Stimulated activated CD8-positive, alpha-beta memory T cell treated with anti-CD3 and anti-CD28 coated beads, Interleukin-4, amount 100 ng/mL, for 1 hour (primary cell): ENCODE measurements at places on chromosomes 1 and 21.

GRCh38 chr21:41068967-41069642 is 98.9 kb upstream of the BACE2 start:
- peak; percentile 4 for DNase-seq

GRCh38 chr1:167128261-167129227 is 34.7 kb downstream of the STYXL2 start:
- DNase-seq: no peak

DNA sequence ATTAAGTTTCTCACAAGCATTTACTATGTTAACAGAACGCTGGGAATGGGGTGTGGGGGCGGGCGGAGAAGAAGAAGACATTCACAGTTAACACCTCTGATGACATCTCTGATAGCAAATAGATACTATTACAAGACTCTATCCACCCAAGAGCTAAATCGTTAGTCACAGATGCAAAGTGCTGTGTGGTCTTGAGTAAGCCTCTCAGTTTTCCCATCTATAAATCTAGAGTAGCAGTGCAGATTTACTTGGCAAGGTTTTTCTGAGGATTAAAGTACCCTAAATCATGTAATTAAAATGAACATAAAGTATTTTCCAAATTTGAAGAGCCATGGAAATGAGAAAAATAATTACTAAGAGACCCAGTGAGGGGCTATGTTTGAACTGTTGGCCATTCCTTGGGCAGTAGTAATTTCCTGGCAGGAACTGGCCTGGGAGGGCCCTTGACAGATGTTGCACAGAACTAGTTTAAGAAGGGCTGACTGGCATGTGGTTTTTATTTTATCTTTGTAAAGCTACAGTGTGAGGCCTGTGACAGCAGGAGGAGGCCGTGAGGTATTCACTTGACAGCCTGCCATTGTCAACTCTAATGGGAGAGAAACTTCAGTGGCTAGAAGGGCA is 58.7 kb upstream of the APOBEC4 start:
- no peak for DNase-seq

- no peak for DNase-seq
These were observed 130.1 kb upstream of the SOD1 start for GRCh38 chr21:31529406-31529805.

DNA sequence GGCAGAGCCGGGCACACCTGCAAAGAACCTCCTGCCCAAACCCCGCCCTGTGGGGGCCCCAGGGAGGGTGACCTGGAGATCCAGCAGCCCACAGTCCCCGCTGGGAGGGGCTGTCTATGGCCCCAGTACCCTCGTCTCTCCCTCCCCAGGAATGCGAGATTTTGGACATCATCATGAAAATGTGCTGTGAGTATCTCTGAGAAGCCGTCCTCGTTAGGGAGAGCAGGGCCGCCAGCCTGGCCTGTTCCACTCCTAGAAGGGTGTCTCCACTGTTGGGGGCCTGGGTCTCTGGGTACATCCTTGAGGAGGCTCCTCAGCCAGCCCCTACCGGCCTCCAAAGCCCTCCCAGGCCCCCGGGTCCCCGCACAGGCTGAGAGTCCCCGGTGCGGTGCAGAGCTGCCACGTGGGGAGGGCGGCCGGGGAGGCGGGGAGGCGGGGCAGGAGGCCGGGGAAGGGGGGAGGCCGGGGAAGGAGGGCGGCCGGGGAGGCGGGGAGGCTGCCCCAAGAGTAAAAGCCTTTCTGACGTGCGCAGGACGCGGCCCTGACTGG is 18.7 kb downstream of the COL6A1 start:
- DNase-seq: no peak

DNA sequence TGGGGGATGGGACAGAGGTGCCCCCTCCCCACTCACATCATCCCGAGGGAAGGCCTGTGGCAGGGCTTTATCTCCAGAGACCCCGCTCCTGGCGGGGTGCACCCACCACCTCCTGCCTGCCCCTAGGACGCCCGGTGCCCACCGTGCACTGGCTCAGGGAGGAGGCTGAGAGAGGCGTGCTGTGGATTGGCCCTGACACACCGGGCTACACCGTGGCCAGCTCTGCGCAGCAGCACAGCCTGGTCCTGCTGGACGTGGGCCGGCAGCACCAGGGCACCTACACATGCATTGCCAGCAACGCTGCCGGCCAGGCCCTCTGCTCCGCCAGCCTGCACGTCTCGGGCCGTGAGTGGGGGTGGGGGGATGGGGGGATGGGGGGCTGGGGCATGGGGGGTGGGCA is 71.7 kb downstream of the TRIM11 start:
- no peak for DNase-seq

GRCh38 chr1:33326785-33327184 is 5.9 kb upstream of the A3GALT2 start:
- no peak for DNase-seq

DNA sequence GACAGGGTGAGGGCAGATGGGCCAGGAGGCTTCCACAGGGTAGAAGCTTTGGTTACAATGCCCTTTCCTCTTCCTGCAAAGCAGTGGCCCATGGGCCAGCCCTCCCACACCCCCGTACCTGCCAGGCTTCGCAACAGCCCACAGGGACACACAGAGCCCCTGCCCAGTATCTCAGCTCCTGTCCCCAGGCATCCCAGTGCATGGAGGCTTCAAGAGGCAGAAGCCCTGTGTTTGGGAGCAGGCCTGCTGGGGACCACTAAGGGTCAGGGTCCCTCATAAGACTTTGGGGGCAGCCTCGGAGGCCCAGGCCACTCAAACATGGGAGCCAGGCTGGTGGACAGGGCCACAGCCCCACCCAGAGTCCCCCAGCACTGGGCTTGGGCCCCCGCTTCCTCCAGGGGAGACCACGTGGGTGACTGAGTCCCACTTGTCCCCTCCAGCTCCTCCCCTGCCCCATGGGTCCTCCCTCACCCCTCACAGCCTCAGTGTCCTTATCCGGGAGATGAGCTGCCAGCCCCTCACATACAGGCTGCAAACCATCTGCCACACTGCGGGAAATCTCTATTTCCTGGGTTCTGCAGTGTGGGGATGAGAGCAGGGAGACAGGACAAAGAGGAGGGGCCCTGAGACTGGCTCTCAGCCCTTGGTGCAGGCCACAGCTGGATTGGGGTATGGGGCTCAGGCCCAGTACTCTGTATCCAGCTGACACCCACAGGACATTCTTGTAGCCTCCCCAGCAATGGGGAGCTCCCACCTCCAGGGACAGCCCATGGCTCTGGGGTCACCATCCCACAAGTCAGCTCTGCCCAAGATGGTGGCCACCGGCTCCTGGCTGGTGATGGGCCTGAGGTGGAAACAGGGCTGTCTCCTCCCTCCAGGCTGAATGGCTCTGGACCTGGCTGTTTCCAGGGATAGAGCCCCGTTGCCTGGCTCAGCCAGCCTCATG is 50.7 kb downstream of the WNT9A start:
- DNase-seq: no peak

- no peak for DNase-seq
These were observed at the start of gene ECM1 for GRCh38 chr1:150507912-150508864. ECM1 (plus strand) TSS chr1:150508109; CDS start chr1:150508210, 101 bp downstream.
